ENCODE measurements at places on chromosomes 5 and 9. TPM values are rescaled to one million over a fixed set of nuclear protein-coding genes. Genes with fewer than 3 reads are reported as not detected.

Gene ITK
- 0.95 TPM for total RNA-seq

Gene HTR4
- total RNA-seq: not detected

Gene PFN3
- total RNA-seq: not detected

Gene RFESD
- total RNA-seq: 4.0 TPM

Gene HTR1A
- 0.25 TPM for total RNA-seq

Gene HINT1
- total RNA-seq: 103 TPM

Gene ERBIN
- total RNA-seq: 65.5 TPM

Gene SPINK4
- not detected for total RNA-seq

Gene MORN5
- 4.1 TPM for total RNA-seq

Gene CMYA5
- 36.1 TPM for total RNA-seq

Gene EGFLAM
- 9.3 TPM for total RNA-seq

Gene GAS1
- total RNA-seq: 79.6 TPM

Gene TMEM215
- total RNA-seq: 0.69 TPM

DNA sequence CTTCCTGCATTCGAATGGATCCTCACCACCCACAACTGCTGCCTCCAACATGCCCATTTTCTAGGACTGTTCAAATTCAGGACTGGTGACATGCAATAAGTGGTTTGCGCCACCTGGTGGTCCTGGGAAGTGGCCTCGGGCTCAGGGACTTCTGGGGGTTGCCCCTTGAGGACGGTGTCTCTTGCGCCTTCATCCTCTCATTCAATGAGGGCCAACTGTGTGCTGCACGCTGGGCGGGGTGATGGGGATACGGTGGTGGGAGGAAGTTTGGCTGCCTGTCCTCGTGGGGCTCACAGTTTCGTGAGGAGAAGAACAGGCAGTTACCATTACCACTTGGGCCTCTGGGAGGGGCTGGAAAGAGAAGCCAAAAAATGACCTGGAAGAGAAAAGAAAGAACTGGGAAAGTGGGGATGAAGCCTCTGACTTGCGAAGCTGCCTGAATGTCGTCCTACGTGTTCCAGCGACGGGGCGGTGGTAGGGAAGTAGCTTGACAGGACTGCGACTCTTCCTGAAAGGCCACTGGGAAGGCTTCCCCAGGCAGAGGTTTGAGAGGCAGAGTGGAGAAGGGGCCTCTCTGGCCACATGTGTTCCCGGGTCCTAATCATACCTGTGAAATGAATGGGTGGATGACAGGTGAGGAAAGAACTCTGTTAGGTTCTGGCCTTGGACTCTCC, 49.0 kb downstream of the PSD2 start:
- peak; percentile 59 for DNase-seq

DNA sequence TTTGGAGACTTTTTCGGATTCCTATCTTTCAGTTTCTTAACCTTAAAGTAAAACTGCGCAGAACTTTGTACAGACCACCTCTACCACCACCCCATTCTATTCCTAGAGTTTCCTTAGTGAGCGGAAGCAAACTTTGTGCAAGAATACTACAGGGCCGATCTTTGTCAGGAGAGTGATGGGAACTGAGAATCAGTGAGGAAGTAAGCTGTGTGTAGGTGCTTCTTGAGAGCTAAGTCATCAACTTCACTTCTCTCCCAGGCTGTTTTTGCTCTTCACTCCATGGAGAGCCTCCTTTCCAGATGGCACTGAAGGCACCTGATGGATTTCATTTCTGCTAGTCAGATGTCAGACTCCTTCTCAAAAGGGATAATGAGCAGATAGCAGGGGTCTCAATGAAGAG, 127.3 kb downstream of the SPATA31D1 start:
- no peak for DNase-seq

- DNase-seq: no peak
These were observed 235.7 kb upstream of the HAPLN1 start for GRCh38 chr5:83956386-83956785.

GRCh38 chr5:44046619-44047364, 342.4 kb downstream of the FGF10 start:
- DNase-seq: no peak

DNA sequence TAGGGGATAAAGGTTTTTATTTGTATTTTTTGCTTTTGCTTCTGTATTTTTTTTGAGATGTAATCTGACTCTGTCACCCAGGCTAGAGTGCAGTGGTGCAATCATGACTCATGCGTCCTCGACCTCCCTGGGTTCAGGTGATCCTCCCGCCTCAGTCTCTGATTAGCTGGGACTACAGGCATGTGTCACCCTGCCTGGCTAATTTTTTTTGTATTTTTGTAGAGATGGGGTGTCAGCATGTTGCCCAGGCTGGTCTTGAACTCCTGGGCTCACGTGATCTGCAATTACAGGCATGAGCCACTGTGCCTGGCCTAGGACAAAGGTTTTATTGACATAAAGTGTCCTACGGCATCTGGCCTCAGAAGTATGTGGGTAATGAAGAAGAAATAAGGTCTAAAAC, 297.1 kb upstream of the C9orf72 start:
- no peak for DNase-seq

GRCh38 chr9:19371942-19372341, 8.1 kb downstream of the RPS6 start:
- no peak for DNase-seq

DNA sequence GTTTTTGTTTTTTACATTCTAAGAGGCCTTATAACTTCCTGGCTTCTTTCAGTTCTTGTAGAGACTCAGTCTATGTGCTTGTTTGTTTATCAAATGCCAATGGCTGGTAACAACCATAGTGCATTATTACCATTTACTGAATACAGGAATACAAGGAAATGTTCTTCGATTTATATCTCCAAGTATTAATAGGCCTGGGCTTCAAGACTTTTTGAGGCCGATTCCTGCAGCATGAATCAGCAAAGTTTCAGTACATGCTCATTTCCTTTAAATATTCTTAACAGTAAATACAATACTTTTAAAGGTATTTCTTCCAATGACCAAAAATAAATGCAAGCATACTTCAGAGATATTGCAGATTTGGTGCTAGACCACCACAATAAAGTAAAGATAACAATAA, 535.3 kb downstream of the EFNA5 start:
- no peak for DNase-seq

- DNase-seq: no peak
These were observed 258.2 kb upstream of the MAP3K1 start for GRCh38 chr5:56557198-56557597.

DNA sequence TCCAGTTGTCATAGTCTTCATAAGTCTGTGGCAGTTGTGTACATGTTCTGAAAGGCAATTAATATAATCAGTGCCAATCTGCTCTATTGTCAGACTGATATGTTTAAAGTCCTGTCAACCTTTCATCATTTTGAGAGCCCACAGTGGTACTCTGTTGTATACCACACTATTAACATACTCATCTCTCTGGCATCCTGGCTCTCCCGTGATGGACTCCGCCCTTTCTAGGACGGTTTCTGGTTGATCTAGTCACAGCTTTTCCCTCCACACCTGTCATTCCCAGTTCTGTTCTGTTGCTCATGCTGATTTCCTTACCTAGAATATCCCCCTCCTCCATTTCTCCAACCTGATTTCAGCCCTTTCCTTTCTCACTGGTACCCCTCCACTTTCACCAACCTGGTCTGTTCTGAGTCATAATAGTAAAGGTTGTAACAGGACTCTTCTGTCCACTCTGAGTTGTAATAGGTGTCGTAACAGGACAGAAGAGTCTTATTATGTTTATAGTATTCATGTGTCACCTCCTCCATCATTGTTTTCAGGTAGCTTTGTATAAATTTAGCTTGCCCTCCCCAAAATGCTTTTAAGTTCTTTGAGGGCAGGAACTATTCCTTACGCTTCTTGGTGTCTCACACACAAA, 4.1 kb downstream of the PTCD2 start:
- DNase-seq: no peak

DNA sequence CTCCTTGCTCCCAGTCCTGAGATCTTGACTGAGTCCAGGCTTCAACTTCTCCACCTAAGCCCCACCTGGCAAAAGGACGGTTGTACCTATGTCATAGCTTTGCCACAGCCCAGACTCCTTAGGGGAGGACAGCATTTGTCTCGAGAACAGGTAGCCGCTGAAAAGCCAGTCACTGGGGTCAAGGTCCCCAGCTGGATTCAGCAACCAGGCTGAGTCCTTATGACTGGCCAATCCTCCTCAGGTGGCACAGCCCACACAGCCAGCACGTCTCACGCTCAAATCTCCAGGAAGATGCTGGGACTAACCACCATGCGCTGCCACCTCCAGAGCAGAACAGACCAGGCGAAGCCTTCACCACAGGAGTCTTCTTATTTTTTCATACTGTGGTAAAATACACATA, 27.9 kb upstream of the SMU1 start:
- DNase-seq: no peak

DNA sequence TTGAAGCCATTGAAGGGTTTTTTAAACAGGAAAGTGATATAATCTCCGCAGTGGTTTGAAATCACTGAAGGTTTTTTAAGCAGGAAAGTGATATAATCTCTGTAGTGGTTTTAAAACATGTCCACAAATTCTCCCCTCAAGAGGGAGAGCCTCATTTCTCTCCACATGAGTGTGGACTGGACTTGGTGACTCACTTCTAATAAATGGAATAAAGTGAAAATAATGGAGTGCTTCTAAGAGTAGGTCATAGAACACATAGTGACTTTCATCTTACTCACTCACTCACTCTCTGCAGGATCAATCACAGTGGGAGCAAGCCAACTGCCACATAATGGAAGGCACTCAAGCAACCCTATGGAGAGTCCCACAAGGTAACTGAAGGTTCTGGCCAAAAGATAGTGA, 12.0 kb downstream of the CTNNAL1 start:
- DNase-seq: no peak

GRCh38 chr9:95055334-95055850, 262.1 kb downstream of the FANCC start:
- no peak for DNase-seq

- DNase-seq: no peak
These were observed 180.6 kb downstream of the ADAMTS12 start for GRCh38 chr5:33711094-33711679.

DNA sequence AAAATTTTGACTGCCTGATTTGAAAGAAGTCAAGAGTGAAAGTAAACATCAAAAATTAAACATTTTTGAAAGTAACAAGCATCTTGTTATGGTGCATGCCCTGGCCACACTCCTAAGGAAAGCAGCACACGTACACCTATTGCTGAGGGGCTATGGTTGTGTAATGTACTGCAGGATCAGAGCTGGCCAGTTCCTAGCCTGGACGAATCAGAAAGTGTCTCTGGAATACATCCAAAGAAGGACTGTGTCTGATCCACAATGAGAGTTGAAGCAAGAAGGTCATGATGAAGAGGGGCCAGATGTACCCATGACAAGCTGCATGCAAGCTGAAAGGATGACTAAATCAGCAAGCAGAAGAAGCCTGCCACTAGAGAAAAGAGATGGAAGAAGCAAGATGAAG, 618.2 kb downstream of the TLE1 start:
- no peak for DNase-seq

GRCh38 chr5:15787681-15788080, 287.7 kb downstream of the FBXL7 start:
- DNase-seq: no peak

GRCh38 chr9:35705836-35706430, 16.2 kb upstream of the TPM2 start:
- DNase-seq: no peak

DNA sequence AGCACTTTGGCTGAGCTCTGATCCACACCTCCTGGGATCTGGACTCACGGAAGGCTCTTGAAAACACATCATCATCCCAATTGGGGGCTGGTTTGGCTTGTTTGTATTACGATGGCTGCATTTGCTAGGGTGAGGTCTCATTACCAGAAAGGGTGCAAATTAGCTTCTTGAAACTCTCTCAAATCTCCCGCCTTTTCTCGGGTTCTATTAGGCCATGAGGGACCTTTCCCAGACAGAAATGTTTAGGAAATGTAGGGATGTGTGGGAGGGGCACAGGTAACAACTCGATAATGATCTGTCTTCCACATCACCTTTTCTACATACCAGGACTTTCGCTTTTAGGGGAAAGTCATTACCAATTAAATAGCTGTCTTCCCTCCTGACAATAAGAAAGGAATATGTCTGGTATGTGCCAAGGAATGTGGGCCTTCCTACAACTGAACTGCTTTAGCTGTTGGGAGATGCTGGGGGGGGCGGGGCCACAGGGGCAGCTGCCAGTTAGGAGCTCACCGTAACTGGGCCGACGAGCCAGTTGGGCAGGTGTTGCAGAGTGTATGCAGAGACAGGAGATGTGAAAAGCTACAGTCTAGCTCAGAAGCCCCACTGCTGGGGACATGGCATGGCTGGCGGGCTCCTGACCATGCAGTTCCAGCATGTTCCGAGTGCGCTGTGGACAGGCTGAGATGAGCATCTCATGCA, 71.2 kb downstream of the AK8 start:
- no peak for DNase-seq

GRCh38 chr9:99262949-99263418, 40.9 kb downstream of the SEC61B start:
- DNase-seq: no peak

DNA sequence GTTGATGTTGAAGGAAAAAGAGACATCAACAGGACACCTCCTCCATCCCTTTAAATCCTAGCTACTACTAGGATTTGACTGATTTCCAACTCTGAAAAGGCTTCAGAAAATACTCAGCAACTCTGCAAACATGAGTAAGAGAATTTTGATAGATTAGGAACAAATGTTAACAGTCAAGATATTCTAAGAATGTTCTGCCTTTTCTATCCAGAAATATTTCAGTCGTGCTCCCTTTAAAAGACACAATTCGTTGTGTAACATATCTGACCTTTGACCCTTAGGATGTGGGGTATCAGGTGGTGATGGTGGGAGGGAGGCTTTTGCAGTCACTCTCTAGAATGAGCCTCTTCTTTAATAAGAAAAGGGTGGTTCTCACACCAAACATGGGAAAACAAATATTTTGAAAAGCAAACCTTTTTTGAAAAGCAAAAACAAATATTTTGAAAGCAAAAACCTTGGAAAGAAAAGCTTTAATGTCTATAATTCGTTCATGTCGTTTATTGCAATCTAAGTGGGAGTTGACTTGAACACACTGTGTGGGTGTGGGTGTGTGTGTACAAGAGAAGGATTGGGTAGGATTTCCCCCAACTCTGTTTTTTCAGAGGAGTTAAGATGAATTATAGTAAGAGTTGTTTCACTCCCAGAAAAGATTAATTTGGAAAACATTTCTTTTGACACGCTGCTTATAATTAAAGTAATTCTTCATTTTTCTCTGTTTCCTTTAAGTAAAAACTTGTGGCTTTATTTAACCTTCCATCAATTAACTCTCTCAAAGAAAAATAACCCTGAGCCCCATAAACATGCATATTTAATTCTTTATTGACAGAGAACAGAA, 152.8 kb downstream of the TMEM167A start:
- no peak for DNase-seq

DNA sequence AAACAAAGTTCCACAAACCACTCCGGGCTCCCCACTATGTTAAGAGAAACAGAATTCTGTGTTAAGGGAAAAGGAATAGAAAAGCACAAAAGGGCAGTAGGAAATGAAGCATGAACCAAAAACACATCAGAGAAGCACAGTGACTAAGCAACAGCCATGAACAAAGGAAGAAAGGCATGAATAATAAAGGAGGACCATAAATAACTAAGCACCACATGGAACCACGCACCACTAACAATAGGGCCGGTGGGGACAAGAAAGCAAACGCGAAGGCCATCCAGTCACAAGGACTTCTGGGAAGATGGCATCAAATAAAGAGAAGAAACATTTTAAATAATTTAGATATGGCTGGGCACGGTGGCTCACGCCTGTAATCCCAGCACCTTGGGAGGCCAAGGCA, 18.0 kb downstream of the PRUNE2 start:
- DNase-seq: no peak

GRCh38 chr5:34043099-34043876, at the start of gene C1QTNF3:
C1QTNF3 (minus strand) TSS chr5:34043213; CDS start chr5:34043125, 88 bp downstream.
- DNase-seq: peak; percentile 21
